ENCODE measurements at places on chromosomes 6 and 20.

DNA sequence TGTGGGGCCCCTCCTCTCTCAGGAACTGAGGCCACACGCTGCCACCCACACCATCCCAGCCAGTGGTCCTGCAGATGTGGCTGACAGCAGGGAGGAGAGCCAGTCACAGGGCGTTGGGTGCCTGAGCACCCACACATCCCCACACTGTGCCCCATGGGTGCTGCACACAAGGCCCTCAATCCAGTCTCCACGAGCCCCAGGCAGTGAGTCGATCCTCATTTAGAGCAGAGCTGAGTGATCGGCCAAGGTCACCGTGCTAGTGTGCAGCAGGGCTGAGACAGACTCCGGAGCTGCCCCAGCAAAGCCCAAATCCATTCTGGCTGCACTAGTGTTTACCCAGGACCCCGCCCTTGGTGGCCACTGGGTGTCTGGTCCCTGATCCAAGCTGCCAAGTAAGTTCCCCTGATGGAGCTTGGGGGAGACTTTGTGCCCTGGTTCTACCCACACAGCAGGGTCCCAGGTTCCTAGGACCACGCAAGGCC is 9.0 kb downstream of the C20orf203 start:
- no peak for DNase-seq

DNA sequence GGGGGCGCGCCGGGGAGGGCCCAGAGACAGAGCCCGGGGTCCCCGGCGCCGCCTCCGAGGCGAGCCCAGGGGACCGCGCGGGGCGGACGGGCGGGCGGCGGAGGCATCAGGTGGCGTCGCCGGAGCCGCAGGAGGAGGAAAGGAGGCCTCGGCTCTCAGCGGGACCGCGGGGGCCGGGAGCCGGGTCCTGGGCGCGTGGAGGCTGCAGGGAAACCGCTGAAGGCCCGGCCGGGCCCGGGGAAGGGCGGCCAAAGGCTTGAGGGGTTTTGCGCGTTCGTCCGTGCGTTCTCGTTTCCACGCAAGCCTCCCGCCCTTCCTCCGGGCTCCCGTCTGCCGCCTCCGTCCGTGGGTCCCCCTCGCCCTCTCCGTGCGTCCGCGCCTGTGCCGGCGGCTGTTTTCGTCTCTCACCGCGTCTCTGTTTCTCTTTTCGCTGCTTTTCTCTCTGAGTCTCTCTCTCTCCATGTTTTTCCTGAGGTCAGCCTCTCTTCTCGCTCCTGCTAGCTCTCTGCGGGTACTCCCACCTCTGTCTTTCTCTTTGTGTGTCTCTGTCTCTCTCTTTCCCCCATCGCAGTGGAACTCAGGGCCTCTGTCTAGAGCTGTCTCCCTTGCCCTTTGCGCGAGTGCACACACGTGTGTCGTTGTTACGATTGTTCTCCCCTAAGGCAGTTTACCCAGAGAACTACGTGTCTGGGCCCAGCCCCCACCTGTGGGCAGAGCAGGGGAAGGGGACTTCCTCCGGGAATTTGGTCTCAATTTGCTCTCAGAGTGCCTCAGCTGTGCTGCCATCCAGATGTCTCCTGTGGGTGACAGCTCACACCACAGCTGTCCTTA is 2.1 kb downstream of the IRF4 start:
- no peak for DNase-seq

DNA sequence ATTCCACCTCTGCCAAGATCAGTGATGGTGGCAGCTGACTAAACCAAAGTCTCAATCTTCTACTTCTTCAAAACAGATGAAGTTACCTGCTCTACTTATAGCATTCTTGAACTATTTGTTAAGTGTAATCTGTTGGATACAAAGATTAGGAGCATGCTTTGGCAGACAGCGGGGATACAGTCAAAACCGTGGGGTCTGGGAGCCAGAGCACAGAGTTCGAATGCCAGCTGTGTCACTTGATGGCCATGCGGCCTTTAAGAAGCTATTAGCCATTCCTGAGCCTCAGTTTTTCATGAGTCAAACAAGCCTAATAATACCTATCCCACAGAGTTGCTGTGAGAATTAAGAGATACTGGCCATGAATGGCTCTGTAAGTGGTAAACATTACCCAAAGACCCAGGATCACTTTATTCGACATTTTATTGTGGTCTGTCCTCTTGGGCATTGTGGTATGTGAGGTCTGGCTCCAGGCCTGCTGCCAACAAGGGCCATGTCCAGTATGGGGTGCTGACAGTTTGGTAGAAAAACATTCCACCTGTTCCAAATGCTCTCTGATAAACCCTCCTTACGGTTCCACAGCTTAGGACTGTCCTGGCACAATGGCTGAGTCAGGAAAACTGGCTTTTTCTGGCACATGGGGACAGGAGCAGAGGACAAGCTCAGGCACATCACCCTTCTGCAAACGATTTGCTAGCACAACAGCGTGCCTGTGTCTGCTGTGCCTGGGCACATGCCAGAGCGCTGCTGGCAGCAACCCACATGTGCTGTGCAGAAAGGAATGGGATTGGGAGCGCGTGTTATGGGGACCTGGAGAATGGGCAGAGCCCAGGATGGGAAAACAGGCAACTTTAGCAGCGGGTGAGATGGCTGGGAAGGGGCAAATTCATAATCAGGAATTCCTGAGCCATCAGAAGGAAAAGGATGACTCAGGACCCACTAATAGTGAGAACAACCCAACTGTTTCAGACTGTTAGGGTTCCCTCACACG is 15.7 kb upstream of the FAM83C start:
- DNase-seq, result no peak

GRCh38 chr6:116445102-116445501 is 16.1 kb upstream of the CALHM6 start:
- DNase-seq, result no peak

DNA sequence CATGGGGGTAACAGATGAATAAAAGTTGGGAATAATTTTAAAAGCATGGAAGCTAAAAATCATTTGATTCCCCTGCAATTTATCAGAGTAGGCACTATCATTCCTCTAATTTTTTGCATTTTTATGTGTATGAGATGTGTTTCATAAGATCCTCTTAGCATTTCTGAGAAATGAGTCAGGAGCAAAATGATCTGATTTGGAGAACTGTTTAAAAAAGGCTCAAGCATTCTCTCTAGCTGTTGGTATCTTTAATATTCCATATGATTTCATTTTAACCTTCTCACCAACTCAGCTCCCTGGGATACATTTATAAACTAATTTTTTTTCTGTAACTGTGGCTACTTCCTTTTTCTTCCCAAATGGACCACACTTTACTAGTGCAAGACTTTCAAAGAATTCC is 60.9 kb downstream of the MCHR2 start:
- no peak for DNase-seq

DNA sequence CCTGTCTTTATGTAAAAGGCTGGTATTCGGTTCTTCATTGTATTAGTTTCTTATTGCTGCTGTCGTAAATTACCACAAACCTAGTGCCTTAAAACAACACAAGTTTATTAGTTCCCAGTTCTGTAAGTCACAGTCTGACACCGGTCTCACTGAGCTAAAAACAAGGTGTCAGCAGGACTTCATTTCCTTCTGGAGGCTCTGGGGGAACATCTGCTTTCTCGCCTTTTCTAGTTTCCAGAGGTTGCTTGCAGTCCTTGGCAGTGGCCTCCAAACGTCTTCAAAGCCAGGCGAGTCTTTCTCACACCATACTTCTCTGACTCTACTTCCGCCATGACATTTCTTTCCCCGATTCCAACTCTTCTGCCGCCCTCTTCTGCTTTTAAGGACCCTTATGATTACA is 43.0 kb upstream of the ZFAND3 start:
- no peak for DNase-seq
